ENCODE measurements at places on chromosomes 6 and 20.

GRCh38 chr6:147170269-147170668 is 33.9 kb upstream of the STXBP5 start:
- no peak for DNase-seq

DNA sequence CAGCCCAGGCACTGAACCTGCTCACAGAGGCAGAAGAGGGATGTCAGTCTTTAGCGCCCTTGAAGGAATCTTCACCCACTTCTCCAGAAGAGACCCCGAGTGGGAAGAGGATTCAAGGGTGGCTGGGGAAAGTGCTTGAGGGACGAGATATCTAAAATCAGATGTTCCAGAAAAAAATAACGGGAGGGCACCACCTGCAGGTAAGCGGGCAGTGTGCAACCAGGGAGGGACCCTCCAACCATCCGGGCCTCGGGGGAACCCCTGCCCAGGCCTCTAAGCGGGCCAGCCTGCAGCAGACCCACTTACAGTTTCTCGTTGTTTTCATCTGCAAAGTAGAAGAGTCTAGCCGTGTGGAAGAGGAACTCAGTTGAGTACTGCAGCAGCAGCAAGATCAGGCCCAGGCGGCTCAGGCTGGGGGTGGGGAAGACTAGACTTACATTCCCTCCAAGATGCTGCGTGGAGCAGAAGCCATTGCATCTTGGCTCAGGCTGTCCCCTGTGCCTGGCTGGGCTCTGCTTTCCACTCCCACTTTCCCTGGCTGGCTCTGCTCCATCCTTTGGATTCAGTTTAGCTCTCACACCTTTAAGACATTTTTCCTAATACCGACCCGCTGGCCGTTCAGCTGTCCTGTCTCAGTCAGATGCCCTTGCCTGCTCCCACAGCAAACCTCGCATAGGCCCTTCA is 71.0 kb downstream of the TRAM2 start:
- DNase-seq, result no peak

GRCh38 chr6:33583591-33584155 is 3.6 kb upstream of the BAK1 start:
- no peak for DNase-seq

DNA sequence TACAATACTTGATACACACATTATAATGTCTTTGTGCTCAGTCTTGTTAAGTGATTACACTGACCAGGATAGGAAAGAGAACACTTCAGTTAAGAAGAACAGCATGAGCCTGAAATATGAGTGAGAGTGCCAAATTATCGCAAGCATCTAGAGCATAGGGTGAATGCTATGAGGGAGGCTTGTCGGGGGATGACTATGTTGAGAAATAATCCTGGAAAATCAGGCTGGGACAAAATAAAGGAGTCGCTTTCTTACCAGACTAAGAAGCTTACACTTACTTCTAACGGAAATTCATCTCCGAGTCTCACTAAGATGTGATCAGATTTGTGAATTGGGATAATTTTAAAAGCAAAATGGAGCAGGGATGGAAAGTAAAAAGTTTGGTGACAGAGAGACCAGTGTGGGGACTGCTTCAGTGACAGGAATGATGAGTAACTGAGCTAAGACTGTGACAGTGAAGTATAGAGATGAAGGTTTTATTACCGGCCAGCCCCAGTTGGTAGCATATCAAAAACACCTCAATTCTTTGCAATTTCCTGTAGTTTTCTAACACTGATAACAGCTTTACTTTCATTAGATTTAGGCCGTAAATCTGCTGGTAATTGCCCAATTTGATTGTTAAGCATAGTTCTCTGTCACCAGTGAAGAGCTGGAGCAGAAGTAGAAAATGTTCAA is 48.4 kb upstream of the DEFB112 start:
- DNase-seq, result no peak

GRCh38 chr6:163384510-163384909 is 30.0 kb upstream of the QKI start:
- DNase-seq, result no peak

DNA sequence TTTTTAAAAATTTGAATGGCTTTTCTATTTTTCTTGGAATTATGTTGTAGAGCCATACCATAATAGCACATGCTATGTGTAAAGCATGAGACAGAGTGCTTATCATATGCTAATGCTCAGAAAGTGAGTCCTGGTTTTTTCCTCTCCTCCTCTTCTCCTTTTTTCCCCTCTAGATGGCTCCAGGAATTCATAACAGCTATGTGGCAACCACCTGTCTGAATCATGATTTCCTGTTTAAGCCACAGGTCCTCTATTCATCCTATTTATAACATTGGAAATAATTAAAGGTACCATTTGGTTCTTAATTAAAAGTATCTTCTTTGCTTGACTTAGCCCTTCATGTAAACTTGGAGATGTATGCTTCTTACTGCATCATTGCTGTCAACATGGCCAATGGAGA is 260.0 kb upstream of the MAP3K7 start:
- no peak for DNase-seq

DNA sequence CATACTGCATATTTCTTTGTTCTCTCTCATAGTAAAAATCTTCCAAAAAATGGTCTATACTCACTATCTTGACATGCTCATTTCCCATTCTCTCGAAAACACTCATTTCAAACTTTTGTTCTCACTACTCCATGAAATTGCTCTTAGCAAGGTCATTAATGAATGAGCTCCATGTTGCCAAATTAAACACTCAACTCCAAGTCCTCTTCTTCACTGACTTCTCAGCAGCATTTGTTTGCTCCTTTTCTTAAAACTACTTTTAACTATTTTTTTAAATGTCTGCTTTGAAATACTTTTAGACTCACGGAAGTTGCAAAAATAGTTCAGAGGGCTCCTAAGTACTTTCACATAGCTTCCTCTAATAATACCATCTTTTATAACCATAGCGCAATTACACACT is 274.0 kb upstream of the PREP start:
- no peak for DNase-seq

DNA sequence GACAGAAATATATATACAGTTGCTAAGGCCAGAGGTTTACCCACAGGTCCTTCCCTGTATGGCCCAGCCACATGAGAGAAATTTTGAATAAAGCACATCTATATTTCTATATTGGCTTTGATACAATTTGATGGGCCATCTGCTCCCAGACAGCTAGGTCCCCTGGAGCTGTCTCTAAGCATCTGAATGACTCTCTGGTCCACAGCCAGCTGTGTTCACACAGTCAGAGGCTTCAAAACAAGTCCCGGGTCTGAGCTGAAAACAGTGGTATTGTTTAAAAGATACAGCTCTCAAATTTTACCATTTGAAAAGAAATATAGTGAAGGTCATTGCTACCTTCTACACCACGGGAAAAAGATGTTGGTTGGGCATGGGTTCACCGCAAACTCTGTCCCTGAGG is 161.1 kb downstream of the SLC35B3 start:
- DNase-seq, result no peak

DNA sequence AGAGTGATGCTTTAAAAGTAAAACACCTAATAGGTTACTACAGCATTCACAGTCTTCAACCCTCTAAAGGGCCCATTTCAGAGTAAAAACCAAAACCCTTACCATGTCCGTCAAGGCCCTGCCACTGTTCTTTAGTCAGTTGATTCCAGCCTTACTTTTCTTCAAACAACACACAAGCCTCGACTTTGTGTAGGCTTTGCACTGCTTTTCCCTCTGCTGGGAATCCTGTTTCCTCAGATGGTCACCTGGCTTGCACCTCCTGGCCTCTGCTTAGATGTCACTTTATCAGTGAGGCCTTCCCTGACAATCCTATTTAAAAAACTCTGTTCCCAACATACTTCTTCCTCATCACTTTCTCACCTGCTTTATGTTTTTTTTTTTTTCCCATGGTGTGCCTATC is 77.1 kb upstream of the FLRT3 start:
- no peak for DNase-seq

DNA sequence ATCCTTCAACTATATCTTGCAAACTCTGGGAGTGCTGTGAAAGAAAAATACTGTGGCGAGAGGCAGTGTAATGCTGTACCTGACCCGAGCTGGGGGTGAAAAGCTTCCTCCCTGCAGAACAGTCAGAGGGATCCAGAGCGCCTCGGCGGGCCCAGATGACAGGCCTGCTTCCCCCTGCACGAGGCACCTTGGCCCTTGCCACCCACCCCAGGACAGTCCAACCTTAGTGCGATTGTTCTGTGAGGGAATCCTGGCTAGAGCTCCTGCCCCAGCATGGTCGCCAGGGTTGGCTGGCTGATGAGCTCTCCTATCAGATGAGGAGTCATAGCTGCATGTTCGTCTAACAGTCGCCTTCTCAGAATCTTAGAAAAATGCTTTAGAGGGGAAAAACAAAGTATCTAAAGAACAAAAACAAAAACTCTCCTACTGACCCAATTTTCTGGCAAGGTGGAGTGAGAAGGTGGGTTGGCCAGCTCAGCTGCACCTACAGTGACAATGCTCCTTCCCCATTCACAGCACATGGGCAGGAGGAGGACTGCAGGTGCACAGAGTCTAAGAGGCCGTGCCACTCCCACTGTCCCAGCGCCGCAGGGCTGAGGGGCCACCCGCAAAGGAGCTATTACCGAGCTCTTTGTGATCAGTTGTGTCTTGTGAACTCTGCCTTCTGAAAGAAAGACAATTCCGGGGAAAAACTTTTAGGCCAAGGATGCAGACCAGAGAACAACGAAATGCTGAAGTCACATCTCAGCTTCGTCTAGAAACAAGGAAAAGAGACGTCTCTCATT is 28.6 kb upstream of the GPR6 start:
- no peak for DNase-seq

- no peak for DNase-seq
These were observed 797 bp downstream of the SMIM13 start for GRCh38 chr6:11094411-11094851.

GRCh38 chr20:51837876-51838420 is 35.6 kb upstream of the SALL4 start:
- DNase-seq, result no peak

DNA sequence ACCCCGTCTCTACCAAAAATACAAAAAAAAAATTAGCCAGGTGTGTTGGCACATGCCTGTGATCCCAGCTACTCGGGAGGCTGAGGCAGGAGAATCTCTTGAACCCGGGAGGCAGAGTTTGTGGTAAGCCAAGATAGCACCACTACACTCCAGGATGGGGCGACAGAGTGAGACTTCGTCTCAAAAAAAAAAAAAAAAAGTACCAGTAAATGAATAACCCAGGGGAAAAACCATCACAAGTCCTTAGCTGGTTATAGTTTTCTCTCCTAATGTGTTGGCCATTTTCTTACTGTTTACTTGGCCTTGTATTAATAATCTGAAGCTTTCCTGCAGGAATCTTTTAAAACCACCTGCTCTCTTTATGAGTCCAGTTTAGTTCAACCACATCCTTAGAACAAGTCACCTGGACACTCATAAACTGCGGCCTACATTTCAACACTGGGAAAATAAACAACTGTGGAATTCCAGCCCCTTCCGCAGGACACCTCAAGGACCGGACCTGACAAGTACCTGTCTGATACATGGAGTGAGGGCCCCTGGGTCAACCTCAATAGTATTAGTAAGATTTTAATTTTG is 102.6 kb downstream of the ATP9A start:
- DNase-seq, result no peak

- no peak for DNase-seq
These were observed 132.4 kb downstream of the BMP7 start for GRCh38 chr20:57133926-57134650.

- no peak for DNase-seq
These were observed 71.9 kb upstream of the CNR1 start for GRCh38 chr6:88238065-88238464.

GRCh38 chr6:113344969-113345368 is 512.2 kb upstream of the MARCKS start:
- no peak for DNase-seq

- DNase-seq, result no peak
These were observed 164.1 kb upstream of the CHD6 start for GRCh38 chr20:41782255-41782654.

DNA sequence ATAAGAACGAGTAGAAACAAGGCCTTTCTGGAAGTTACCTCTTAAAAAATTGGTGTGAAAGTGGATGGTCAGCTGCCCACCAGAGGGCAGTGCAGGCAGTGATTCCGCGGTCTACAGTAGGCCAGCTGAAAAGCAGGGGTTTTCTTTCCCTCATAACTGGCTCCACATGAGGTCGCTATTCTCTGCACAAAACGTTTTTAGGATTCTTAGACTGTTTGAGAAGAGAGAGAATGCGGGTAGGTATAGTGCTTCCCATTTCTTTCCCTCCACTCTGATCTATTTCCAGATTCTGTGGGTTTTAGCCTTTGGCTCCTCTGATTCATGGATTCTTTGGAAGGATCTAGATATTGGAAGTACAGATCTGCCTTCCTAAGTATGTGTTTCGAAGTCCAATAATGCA is 14.2 kb downstream of the FIG4 start:
- DNase-seq, result peak; percentile 81

DNA sequence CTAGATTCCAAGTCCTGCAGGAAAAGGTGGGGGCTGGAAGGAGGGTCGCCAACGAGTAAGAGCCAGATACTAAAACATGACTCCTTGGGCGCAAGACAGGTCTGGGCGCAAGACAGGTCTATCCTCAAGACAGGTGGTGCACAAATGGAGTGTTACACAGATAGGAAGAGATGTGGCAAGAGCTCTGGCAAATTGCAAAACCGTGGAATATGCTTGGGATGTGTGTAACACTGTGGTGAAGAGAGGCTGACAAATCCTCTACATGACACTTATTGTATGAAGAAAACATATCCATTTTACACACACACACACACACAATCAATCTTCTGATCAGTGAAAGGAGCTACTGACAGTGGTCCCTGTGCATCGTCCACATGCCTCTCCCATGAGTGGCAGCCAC is 77.6 kb downstream of the TBC1D7 start:
- no peak for DNase-seq

DNA sequence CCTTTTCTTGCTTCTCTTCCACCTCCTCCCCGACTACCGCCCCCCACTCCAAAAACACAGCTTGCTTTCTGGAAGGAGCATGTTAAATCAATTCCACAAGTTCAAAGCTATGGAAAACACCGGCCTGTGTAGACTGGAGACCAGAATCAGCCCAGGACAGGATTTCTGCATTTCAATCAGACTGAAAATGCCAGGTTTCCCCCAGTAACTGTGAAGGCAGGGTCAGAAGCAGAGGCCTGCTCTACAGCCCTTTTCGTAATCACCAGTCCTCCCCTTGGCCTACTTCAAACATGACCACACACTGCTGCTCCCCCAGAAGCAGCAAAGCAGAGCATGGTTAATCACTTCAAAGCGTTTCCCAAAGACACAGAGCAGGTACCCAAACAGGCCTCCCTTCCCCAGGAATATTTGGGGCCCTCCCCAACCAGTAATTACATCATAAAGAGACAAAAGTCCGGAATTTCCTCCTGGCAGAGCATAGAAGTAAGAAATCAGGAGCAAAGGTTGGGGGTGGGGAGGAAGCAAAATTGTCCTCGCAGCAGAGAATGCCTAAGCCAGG is 38.4 kb downstream of the ZMYND8 start:
- DNase-seq, result no peak

DNA sequence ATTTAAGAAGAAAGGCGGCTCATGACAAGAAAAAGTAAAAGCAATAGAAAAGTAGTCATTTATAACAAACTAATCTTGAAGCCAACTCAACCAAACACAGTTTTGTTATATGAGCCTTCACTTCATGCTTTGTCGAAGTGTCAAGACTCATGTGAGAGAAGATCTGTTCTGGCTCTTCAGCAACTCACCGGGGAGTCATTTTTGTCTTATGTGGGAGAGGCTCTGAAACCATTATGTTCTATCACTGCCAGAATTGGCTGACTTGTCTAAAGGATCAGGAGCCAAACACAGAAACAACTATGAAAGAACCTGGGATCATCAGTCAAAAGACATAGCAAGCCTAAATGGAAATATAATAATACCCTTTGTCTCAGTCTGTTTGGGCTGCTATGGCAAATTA is 105.2 kb downstream of the CDK19 start:
- DNase-seq, result no peak

GRCh38 chr6:43836507-43837240 is 66.7 kb downstream of the VEGFA start:
- DNase-seq, result no peak
